Heart left ventricle (tissue), 16 donors: ENCODE measurements at places on chromosomes 2 and 18.

GRCh38 chr2:124778076-124778475, 753.0 kb downstream of the CNTNAP5 start:
- no peak for DNase-seq

- DNase-seq = no peak
Observed at GRCh38 chr2:111662771-111663470, 221.1 kb downstream of the ANAPC1 start.

- no peak for DNase-seq
Observed at GRCh38 chr2:64652231-64653108, 1.2 kb downstream of the SERTAD2 start.

DNA sequence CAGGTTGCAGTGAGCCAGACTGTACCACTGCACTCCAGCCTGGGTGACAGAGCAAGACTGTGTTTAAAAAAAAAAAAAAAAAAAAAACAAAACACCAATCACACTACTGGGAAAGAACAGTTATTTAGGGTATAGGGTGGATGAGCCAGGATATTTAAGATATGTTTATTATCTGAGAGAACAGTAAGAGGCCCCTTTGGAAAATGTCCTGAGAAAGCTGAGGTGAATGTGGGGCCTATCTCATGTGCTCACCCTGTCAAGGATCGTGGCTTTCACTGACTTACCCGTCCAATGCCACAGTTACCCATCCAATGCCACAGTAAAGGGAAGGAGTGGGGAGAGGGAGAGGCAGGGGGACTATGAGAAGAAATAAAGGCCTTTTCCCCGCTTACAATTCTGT, 19.9 kb upstream of the ENOSF1 start:
- no peak for DNase-seq

- DNase-seq = no peak
Observed at GRCh38 chr2:234330902-234331301, 166.0 kb downstream of the ARL4C start.

- no peak for DNase-seq
Observed at GRCh38 chr2:63643486-63643885, 54.7 kb downstream of the MDH1 start.

DNA sequence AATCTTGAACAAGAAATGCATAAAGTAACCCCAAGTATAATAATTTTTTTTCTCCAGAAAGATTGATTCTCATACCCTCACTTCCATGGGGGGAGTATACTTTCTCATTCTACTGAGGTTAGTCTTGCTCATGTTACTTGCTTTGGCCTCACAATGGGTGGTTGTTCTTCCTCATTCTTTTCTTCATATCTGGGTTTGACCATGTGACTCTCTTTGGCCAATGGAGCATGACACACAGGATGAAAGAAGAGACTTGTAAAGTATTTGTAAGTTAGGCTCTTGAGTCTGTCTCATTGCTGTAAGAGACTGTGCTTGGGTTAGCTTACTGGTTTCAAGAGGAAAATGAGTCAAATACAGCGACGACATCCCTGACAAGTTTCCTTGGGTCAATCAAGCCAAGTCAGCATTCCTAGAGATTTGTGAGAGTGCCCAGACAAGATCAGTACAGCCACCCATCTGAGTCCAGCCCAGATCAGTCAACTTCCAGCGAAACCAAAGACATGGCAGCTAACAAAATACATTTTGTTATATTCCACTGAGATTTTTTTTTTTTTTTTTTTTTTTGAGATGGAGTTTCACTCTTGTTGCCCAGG, 970.2 kb downstream of the BCL11A start:
- DNase-seq = no peak

GRCh38 chr2:111135910-111136297, 15.2 kb downstream of the BCL2L11 start:
- no peak for DNase-seq

- no peak for DNase-seq
Observed at GRCh38 chr2:236078297-236079255, 89.6 kb downstream of the GBX2 start.

DNA sequence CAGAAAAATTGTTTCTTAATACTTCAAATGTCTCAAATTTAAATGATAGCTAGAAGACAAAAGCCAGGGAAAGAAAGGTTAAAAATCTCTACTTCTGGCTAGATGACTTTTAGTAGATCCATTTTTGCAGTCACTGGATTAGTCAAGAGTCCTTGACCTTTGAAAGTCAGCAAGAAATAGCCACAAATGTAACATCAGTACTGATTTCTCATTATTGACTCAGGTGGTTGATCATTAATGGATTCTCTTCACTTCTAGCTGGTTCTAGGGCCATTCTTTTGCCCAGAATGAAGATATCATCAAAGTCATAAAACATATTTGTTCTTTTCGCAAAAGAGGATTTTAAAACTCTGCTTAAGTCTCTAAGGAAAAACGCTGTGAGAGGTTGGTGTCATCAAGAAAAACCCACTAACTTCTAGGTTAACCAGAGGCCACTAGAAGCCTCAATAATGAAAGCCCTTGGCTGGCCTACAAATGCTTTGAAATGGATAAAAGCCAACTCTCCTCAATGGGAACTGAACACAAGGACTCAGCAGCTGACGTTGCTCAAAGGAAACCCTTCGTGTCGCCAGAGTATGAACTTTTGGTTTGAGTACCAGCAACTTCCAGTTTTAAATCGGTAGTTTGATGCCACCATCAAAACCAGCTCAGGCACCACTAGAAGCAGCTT, 66.3 kb downstream of the IRS1 start:
- no peak for DNase-seq

- no peak for DNase-seq
Observed at GRCh38 chr18:48162956-48163737, 232.7 kb upstream of the SMAD2 start.

DNA sequence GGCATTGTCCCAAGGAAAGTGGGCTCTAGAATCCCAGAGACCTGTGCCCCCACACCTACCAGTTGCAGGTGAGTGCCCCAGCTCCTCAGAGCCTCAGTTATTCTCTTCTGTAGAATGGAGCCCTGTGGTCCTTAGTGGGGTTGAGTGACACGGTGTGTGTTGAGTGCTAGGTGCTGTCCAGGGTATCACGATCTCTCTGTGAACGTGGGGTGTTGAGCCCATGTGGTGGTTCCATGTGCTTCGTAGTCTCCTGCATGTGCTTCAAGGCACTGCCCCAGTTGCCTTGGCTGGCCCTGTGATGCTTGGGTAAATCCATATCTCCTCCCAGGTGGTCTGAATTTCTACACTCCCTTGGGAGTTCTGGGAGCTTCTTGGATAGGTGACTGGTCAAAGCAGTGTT, 54.9 kb downstream of the SH3RF3 start:
- no peak for DNase-seq

DNA sequence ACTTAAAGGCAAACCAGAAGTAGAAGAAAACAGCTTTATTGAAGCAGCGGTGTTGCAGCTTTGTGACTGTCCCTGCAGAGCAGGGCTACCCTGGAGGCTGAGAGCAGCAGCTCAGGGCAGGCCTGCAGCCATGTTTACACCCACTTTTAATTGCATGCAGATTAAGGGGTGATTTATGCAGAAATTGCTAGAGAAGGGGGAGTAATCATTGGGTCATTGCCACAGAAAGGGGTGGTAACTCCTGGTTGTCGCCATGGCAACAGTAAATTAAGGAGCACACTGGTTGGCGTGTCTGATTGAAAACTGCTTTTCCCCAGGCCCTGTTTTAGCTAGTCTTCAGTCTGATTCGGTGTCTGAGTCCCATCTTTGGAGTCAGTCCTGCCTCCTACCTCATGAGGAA, 195.4 kb upstream of the HDAC4 start:
- no peak for DNase-seq

DNA sequence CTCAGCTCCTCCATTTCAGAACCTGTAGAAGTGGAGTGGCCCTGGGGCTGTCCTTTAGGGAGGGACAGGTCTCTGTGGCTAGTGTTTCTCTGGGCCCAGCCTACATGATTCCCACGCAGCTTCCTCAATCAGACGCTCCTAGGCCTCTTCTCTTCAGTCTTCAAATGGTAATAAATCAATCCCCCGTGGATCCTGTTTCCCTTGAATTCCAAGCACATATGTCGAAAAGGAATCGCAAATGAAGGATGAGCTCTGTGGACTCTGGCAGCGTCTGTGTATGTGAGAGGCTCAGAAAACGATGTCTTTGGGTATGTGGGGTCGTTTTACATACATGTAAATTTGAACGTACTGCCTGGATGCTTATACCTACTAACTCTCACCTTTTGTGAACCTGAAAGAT, 98.5 kb upstream of the ST8SIA3 start:
- DNase-seq = no peak

- no peak for DNase-seq
Observed at GRCh38 chr2:137250401-137250800, 485.1 kb downstream of the THSD7B start.

GRCh38 chr18:47748847-47749599, 181.4 kb downstream of the SMAD2 start:
- DNase-seq = peak; percentile 74

DNA sequence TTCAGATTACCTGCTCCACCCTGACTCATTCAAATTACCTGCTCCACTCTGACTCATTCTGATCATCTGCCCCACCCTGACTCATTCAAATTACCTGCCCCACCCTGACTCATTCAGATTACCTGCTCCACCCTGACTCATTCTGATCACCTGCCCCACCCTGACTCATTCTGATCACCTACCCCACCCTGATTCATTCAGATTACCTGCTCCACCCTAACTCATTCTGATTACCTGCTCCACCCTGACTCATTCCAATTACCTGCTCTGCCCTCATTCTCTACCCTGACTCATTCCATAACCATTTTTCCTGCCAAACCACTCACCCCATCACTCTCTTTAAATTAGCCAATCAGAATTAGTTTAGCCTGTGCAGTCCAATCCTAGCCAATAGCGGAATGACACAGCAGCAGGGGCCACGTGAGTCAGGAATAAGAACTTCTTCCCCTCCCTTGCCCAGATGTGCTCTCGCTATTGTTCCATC, 26.2 kb downstream of the CFAP53 start:
- no peak for DNase-seq

DNA sequence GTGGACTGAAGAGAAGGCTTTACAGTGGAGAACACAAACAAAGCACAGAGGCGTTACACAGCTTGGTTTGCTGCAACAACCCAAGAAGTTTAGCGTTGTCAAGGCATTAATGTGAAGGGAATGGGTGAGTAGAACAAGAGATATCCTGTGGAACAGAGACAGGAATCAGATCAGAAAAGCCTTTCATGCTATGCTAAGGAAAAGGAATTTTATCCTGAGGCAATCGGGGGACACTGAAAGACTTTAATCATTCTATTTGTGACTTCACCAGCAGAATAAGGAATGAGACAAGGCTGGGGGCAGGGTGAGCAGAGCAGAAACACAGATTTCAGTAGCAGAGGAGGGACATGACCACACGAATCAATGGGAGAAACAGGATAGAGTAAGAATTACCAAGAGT, 600.7 kb downstream of the IRS1 start:
- DNase-seq = no peak

DNA sequence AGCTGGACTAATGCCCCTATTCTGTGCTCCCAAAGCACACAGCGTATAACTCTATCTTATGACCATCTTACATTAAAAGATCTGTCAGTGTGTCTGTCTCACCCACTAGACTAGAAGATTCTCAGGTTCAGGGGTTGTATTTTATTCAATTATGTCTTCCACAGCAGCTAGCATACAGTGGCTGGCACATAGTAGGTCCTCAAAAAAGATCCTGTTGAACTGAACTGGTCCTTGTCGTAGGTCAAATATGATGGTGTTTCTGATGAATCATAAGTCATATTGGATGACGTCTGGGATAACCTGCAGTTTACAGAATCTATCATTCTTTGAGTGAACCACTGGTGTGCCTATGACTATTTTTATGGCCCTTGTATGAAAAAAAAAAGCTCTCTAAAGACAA, 11.3 kb upstream of the TTC39C start:
- DNase-seq = no peak
